ENCODE measurements at places on chromosomes 7 and 10.
A peak's percentile ranks its signal among the peaks of the same experiment; 100 is the strongest.

- DNase-seq = peak; percentile 24
These were observed 26.7 kb downstream of the ERCC6 start for GRCh38 chr10:49512121-49512809.

GRCh38 chr10:95767884-95768556 lies 12.1 kb downstream of the ENTPD1 start:
- no peak for DNase-seq

DNA sequence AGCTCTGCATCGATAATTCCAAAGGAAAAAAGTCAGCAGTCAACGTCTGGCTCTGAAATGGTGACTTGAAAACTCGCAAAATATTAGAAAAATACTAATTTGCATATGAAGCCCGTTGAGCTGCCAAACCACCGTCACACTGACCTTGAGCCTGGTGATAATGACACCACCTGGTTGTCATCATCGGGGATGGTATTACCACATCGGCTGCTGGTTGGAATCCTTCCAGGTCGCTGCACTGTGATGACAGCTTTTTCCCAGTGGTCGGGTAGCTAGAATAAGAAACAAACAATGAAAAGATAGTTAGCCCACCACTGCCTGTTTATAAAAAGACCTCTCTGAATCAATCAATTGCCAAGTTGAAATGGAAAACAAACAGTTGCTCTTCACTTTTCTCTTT lies 41.6 kb downstream of the LAMB1 start:
- no peak for DNase-seq

- no peak for DNase-seq
These were observed 31.3 kb upstream of the ZNRF2 start for GRCh38 chr7:30252885-30253795.

DNA sequence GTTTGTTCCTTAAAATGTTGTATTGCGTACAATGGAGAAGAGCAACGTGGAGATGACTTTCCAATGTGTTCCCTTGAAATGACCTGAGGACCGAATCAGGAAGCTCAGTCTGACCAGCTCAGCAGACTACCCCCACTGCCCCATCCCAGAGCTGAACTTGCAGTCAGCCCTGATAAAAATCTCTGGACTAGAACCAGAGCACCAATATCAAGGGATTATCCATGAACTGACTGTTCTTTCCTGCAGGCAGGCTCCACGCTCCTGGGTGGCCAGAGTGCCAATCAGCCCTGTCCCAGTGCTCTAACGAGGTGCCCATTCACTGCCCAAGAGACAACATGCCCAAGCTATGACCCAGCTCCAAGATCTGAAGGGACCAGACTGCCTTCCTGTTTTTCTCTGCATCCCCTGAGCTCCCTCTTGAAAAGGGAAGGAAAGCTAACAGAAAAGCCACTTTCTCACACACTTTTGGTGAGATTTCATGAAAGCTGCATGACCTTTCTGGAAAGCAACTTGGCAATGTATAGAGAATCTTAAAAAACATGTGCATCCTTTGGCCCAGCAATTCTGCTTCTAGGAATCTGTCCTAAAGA lies 130.2 kb downstream of the KCNMA1 start:
- no peak for DNase-seq

GRCh38 chr10:130479926-130480325 lies 343.7 kb downstream of the GLRX3 start:
- DNase-seq = no peak

DNA sequence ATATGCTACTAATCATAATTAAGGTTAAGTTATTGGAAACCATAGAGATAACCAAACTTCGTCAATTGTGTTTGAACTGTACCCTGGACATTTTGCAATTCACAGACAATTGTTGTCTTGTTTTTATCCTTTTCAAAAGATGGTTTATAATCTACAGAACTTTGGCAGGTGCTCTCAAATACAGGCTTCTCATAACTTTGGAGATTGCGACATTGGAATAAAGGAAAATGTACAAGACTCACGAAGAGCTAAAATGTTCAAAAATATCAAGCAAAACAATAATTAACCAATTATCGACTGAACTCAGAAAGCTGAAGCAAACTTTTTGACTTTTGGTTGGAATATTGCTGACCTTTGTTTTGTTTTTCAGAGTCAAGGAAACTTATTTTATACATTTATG lies 88.4 kb upstream of the GPR22 start:
- no peak for DNase-seq

- no peak for DNase-seq
These were observed 1.1 kb downstream of the REEP3 start for GRCh38 chr10:63522277-63522687.

DNA sequence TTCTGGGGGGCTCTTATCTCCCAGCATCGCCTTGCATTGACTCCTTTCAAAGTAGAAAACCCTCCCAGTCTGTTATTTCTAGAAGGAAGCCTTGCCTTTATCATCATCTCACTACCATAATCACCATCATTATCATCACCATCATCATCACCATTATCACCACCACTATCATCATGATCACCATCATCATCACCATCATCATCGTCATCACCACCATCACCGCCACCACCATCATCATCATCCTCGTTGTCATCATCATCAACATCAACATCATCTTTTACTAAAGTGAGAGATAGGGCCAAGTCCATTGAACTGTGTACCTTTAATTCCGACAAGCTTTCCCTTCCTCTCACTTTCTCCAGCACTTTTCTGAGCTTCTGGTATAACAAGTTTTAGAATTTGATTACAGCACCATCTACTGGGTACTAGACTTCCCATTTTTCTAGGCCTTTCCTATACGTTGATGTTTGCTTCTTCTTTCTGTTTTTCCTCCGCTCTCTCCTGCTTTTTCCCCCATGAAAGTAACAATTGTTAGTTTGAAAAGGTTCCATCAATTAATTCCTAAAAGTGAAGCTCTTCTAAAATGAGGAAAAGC lies 226.4 kb downstream of the BUB3 start:
- DNase-seq = peak; percentile 39

- no peak for DNase-seq
These were observed 1.9 kb upstream of the SH2D4B start for GRCh38 chr10:80535671-80536360.

GRCh38 chr10:132052124-132052523 lies 13.6 kb upstream of the JAKMIP3 start:
- DNase-seq = no peak

GRCh38 chr10:16360001-16360400 lies 76.8 kb upstream of the PTER start:
- no peak for DNase-seq

DNA sequence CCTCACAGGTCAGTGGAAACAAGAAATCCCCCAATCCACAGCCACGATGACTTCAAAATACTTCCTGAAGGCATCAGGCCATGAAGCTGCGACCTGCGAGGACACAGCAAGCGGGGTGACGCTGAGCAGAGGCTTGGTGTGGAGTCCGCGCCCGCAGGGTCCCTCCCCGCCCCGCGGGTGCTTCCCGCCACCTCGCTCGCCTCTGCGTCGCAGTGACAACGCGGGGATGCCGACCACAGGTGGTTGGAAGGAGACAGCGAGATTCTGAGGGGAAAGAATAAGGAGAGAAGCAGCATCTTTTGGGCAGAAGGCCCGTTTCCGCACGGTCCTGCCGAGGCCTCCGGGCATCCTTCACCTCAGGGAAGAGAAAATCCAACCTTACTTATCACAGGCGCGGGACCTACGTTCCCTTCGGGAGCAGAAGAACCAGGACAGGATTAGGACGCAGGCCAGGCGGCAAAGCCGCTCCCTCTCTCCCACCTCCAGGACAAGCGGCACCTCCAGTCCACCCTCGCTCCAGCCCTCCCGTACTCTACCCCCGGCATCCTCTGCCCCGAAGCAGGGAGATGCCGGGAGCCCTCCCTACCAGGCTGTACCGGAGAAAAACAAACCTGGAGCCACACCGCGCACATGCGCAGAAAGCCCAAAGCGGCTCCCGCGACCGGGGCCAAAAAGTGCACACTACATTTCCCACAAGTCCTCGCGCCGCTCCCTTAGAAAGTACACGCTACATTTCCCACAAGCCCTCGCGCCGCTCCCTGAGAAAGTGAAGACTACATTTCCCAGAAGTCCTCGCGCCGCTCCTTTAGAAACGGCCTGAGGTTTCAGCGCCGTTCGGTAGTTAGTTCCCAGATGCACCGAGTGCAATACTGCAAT lies 85.9 kb downstream of the ZNF33B start:
- peak; percentile 90 for DNase-seq

DNA sequence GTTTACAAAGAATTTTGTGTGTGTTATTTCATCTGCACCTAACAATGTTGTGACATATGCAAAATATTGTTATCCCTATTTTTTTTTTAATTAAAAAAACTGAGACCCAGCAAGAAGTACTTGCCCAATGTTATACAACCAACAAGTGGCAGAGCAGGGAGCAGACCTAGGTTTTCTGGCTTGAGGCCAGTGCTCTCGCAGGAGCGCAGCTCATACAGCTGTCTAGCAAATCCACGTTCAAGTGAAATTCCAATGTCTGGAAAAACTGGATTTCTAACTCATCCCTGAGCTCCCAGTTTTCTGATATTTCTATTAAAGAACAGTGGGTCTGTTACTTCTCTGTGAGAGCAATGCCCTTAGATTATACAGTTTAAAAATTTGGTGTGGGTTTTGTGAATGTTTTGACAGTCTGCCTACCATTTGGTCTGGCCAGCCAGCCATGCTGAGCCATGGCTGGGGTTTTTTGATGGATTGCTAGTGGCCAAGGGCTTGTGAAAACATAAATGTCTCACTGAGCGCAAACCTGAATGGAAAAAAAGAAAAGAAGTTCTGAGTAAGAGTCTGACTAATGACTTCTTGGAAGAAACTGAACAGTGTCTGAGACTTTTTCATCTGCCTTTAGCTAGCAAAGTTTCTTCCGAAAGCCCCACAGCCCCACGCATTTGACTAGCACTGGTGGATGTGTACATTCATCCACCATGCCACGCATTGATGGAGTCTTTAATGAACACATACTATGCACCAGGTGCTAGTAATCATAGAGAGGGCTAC lies 15.4 kb upstream of the PRF1 start:
- DNase-seq = no peak

DNA sequence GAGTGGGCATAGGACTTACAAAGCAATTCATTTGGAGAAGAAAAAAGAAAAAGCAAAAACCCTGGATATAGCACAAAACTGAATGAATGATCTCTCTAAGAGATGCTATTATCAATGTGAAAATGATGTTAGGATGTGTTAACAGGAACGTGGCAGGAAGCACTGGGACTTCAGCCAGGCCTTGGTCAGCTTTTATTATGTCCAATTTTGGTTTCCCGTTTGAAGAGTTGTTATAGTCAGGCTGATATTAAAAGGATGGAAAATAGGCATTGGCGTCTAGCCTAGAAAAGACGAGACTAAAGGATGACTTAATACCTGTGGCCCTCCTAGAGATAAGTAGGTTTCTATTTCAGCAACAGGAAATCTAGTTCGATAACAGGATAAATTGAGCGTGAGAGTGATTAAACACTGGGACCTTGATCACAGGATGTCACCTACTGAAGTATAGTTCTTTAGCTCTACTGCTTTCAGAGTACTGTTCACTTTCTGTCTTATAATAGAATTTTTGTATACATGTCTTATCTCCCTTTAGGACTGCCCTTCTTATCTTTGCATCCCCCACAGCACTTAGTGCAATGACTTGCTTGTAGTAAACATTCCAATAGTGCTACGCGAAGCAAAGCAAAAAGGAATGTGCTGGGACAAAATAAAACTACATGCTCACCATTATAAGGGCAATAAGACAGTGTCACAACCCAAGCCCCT lies 99.8 kb upstream of the AGBL3 start:
- DNase-seq = no peak

DNA sequence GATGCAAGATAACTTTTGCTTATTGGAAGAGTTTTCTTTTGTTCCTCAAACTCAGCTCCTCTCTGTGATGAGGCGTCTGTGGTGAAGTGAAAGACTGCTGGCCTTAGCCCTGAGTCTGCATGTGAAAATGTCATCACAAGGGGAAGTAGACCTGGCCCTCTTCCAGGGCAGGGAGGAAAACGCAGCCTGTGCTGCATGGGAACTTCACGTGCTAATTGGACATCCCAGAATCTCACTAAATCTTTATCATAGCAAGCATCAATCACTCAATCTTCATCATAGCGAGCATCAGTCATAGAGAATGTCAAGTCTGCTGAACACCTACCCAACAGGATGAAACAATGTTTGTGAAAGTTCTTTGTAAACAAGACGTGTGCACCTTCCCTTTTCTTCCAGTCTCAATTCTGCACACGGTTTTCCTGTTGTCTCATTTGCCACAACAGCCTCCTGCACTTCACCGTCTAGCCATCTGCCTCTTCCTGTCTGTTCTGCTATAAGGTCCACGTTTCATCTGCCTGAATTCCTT lies 314.6 kb downstream of the FRMD4A start:
- no peak for DNase-seq

GRCh38 chr10:62625484-62625883 lies 179.0 kb upstream of the ADO start:
- no peak for DNase-seq

DNA sequence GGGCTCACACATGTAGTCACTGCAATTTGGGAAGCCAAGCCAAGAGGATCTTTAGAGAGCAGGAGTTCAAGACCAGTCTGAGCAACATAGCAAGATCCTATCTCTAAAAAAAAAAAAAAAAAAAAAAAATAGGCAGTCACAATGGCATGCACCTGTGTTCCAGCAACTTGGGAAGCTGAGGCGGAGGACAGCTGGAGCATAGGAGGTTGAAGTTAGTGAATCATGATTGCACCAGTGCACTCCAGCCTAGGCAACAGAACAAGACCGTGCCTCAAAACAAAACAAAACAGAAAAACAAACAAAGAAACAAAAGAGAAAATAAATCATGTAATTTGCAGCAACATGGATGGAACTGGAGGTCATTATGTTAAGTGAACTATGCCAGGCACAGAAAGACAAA lies 33.6 kb upstream of the BICC1 start:
- DNase-seq = no peak

DNA sequence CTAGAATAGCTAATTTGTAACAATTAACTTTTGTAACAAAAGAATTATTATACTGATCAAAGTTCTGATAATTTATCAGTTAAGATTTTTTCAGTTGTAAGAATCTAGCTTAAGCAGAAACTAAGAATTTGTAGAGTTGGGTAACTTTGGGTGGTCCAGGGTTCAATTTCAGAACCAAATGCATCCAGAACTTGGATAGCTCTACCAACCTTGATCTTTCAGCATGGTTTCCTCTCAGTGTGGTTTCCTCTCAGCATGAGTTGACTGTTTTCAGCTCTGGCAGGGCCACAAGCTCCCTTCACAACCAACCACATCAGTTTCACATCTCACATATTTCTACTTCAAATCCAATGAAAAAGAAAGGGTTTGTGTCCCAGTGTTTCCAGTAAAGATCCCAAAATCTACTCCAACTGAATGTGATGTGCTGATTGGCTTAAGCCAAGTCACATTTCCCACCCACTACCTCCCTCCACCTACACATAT lies 3.3 kb upstream of the FAS start:
- DNase-seq = no peak

DNA sequence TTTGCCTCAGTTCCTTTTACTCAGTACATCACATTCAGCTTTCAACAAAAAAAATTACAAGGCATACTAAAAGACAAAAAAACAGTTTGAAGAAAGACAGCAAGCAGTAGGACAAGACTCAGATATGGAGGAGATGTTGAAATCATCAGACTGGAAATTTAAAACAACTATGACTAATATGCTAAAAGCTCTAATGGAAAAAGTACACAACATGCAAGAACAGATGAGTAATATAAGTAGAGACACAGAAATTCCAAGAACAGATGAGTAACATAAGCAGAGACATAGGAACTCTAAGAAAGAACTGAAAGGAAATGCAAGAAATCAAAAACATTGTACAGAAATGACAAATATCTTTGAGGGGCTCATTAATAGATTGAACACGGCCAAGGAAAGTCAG lies 402.6 kb downstream of the NEBL start:
- no peak for DNase-seq

GRCh38 chr7:117183729-117184128 lies 139.1 kb downstream of the WNT2 start:
- no peak for DNase-seq

All from Panc1 (cell line).